Activated CD4-positive, alpha-beta memory T cell treated with anti-CD3 and anti-CD28 coated beads for 36 hours (primary cell): ENCODE measurements at places on chromosomes 13 and 19. TPM values are rescaled to one million over a fixed set of nuclear protein-coding genes. Genes with fewer than 3 reads are reported as not detected.
A peak's percentile ranks its signal among the peaks of the same experiment; 100 is the strongest.

COL4A1 gene
- total RNA-seq, result not detected

GRCh38 chr13:113801289-113801961 is 42.4 kb downstream of the TMEM255B start:
- H3K27ac ChIP-seq, result no peak overlapping the region
- no peaks in the 10 kb centered on the region for H3K36me3 ChIP-seq
- no peak for DNase-seq
- no peak overlapping the region for H3K4me3 ChIP-seq
- H3K4me1 ChIP-seq, result no peaks in the 10 kb centered on the region
- no peaks in the 10 kb centered on the region for H3K27me3 ChIP-seq

DNA sequence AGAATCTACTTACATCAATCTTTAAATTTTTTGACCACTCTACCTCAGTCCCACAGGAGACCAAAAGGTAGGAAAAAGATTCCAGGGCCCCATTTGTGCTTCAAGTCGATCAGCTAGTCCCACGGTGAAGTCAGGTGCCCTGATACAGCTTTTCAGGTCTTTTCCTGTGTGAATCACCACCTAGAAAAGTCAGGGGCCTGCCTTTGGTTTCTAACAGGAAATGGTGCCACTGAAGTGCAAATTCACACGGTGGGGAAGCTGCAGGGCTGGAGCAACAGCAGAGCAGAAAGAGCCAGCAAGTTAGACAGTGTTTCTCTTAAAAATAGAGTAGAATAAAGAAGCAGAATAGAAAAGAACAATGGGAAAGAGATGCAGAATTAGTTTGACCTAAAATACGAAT is 107.5 kb downstream of the KLF12 start:
- peak overlapping the region; percentile 71 for H3K27ac ChIP-seq
- H3K36me3 ChIP-seq, result peaks cover 23% of the 10 kb centered on the region
- DNase-seq, result peak; percentile 79
- H3K4me1 ChIP-seq, result peaks cover 78% of the 10 kb centered on the region
- H3K27me3 ChIP-seq, result no peaks in the 10 kb centered on the region

DNA sequence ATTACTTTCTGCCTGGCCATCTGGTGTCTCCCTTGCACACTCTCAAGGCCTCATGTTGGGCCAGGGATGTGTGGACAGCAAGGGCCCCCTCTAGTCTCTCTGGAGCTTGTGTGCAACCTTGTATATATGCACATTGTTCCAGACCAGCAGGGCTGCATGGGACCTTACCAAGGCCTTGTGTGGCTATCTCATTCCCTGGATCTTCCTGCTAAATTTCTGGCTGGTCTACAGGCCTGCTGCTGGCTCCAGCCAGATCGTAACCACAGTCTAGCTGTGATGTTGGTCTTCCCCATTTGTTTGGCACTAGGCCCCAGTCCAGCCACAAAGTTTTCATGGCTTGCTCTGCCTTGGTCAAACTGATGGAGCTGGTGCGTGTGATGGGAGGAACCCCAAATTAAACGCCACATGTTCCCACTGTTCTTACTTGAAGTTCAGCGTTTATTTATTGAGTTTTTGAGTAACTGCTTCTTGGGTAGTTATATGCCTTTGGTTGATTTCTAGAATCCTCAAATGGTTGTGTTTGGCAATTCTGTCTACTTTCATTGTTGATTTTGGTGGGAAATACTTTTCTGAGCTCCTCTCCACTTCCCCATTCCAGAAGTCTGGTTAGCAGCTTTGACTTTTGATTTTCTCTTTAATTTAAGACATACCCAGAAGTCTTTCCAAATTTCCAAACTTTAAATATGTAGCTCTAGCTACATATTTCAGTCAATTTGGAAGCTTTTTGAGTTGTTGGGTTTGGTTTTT is 56.4 kb downstream of the SIPA1L3 start:
- no peaks in the 10 kb centered on the region for H3K27me3 ChIP-seq
- H3K36me3 ChIP-seq, result peaks cover 11% of the 10 kb centered on the region
- H3K4me3 ChIP-seq, result no peak overlapping the region
- no peak overlapping the region for H3K27ac ChIP-seq
- no peak for DNase-seq

- no peak overlapping the region for H3K4me3 ChIP-seq
- H3K27me3 ChIP-seq, result no peaks in the 10 kb centered on the region
- peak; percentile 54 for DNase-seq
- peaks cover 62% of the 10 kb centered on the region for H3K4me1 ChIP-seq
- peaks cover 8% of the 10 kb centered on the region for H3K36me3 ChIP-seq
Measured at GRCh38 chr19:19480688-19481087, 34.7 kb downstream of the TSSK6 start.

DNA sequence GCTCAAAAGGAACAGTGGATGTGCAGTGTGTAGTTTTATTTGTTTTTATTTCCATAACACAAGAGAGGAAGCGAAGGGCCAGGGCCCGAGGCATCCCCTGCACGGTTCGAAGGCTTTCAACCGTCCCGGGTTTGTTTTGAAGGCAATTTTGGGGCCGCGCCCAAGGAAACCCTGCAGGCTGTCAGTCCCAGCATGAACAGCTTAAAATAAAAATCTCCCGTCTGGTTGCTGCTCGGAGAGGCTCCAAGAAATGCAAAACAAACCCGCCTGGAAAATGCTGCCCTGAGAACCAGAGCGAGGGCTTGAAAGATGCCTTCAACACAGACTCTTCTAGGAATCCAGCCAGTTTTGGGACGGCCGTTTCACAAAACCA is 16.0 kb downstream of the LSM4 start:
- DNase-seq, result no peak
- no peaks in the 10 kb centered on the region for H3K27me3 ChIP-seq
- peak overlapping the region; percentile 99 for H3K27ac ChIP-seq
- peak overlapping the region; percentile 96 for H3K4me3 ChIP-seq

DNA sequence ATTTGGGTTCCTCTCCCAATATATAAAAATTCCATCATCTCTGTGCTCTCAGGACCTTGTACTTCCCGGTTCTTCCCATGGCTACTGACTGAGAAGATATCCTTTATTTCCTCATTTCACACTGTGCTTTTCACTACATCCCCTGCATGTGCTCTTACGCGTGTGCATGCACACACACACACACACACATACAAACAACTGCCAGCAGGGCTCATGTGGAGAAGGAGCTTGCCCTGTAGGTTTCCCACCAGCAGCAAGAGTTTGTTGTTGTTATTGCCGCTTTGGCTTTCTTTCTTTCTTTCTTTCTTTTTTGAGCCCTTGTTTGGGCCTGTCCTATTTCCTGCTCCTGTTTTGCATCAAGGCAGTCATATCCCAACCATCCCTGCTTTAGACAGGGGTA is 43.6 kb downstream of the TEX26 start:
- H3K4me1 ChIP-seq, result no peaks in the 10 kb centered on the region
- peaks cover 10% of the 10 kb centered on the region for H3K27me3 ChIP-seq
- no peak for DNase-seq
- no peak overlapping the region for H3K4me3 ChIP-seq
- no peak overlapping the region for H3K27ac ChIP-seq

C13orf46 gene
- total RNA-seq, result 1.5 TPM

- H3K27ac ChIP-seq, result no peak overlapping the region
- no peaks in the 10 kb centered on the region for H3K27me3 ChIP-seq
- no peak for DNase-seq
- H3K36me3 ChIP-seq, result peaks cover 62% of the 10 kb centered on the region
Measured at GRCh38 chr19:46692918-46693722, 23.8 kb downstream of the PRKD2 start.

DNA sequence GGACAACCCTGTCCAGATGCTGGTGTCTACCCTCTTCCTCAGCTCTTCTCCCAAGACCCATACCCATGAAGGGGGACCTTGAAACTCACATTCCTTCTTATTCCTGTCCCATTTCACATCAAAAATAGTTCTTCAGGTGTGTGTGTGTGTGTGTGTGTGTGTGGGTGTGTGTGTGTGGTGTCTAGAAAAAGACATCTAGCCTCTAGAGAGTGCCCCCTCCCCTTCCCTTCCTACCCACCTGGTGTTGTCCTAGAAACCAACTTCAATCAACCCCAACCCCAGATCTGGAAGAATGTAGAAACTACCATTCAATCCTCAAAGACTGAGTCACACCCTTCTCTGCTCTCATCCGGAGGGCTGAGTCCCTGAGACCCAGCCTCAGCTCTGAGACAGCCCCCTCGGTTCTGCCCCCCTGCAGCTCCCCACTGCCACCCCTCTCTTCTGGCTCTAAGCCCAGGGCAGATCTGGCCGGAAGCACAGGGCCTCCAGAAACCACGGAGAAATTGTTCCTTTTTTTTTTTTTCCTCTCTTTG is 3.5 kb downstream of the KCNN4 start:
- H3K4me3 ChIP-seq, result peak overlapping the region; percentile 80
- peaks cover 57% of the 10 kb centered on the region for H3K4me1 ChIP-seq

FPR1 gene
- not detected for total RNA-seq

GRCh38 chr13:38262211-38262610 is 87.4 kb upstream of the UFM1 start:
- no peaks in the 10 kb centered on the region for H3K4me1 ChIP-seq
- H3K27ac ChIP-seq, result no peak overlapping the region
- H3K4me3 ChIP-seq, result no peak overlapping the region

DNA sequence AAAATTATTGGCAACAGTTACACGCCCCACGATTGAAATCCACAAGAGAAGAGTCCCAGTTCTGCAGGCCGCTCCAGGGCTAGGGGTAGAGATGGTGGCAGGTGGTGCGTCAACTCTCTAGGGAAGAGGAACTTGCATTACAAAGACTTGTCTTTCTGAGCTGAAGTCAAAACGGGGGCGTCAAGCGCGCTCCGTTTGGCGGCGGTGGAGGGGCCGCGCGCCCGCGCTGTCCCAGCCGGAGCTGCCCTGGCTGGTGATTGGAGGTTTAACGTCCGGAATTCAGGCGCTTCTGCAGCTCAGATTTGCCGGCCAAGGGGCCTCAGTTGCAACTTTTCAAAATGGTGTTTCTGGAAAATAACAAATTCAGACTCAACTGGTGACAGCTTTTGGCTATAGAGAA is 38.9 kb downstream of the SOX1 start:
- no peak overlapping the region for H3K4me3 ChIP-seq
- no peaks in the 10 kb centered on the region for H3K36me3 ChIP-seq
- no peaks in the 10 kb centered on the region for H3K4me1 ChIP-seq
- H3K27ac ChIP-seq, result no peak overlapping the region
- DNase-seq, result no peak

OPA3 gene
- 10.8 TPM for total RNA-seq

KLK1 gene
- total RNA-seq, result 0.73 TPM

DNA sequence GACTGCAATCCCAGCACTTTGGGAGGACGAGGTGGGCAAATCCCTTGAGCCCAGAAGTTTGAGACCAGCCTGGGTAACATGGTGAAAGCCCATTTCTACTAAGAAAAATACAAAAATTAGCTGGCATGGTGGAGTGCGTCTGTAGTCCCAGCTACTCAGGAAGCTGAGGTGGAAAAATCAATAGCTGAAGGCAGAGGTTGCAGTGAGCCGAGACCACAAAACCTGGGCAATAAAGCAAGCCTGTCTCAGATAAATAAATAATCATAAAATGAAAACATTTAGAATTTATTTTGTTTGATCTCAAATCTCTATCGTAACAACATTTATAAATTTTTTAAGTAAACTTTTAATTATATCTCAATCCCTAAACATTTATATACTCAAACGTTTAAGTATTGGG is 36.6 kb downstream of the USP12 start:
- peaks cover 6% of the 10 kb centered on the region for H3K36me3 ChIP-seq
- H3K4me3 ChIP-seq, result no peak overlapping the region
- H3K27me3 ChIP-seq, result no peaks in the 10 kb centered on the region
- peaks cover 76% of the 10 kb centered on the region for H3K4me1 ChIP-seq
- no peak overlapping the region for H3K27ac ChIP-seq

GRCh38 chr13:26257049-26257448 is 3.1 kb downstream of the CDK8 start:
- DNase-seq, result no peak
- no peak overlapping the region for H3K4me3 ChIP-seq
- no peak overlapping the region for H3K27ac ChIP-seq
- H3K4me1 ChIP-seq, result peaks cover 37% of the 10 kb centered on the region
- H3K27me3 ChIP-seq, result no peaks in the 10 kb centered on the region

DNA sequence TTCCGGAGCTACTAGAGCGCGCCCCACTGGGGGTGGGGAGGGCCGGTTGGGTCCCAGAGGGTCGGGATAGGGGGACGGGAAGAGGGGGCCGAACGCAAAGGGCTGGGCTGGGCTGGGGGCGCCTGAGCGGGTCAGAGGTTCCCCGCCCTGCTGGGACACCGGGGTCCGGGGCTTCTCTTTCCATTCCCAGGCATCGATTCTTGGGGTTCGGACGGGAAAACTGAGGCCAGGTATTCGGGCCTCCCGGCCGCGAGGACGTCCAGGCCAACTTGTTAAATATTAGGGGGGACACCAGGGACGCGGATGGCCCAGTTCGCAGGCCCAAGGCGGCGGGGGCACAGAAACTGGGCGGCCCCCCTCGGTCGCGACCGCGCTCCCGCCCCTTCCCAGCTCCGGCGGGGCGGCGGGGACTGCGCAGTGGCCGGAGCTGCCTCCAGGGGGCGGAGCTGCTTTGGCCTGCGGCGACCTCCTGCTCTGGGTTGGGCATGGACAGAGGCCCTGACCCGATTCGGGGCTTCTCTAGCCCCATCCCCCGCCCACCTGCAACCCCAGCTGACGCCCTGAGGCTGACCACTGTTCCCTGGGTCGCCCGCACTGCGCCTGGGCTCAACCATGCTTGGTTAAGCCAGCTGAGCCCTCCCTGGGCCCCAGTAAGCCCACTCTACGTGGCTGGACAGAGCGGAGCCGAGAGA is 1.2 kb upstream of the KLF16 start:
- H3K36me3 ChIP-seq, result no peaks in the 10 kb centered on the region
- H3K4me3 ChIP-seq, result peak overlapping the region; percentile 75
- H3K27ac ChIP-seq, result peak overlapping the region; percentile 80
- peak; percentile 78 for DNase-seq
- H3K27me3 ChIP-seq, result no peaks in the 10 kb centered on the region

DNA sequence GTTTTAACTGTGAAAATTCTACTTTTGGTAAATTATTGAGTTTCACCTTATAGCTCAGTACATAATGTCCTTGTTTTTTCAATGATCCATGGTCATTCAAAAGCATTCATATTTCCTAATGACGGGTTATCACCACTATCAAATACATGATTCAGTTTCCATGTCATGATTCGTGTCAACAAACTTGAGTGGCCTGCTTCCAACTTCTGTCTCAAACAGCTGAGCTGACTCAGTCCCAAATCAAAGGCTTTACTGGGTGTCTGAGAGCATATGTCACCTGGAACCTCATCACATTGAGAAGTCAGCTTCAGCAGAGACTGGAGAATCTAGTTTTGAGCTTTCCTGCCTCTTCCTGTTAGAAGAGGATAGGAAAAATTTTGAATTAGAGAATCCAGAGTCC is 40.3 kb upstream of the SGCG start:
- no peaks in the 10 kb centered on the region for H3K4me1 ChIP-seq
- DNase-seq, result no peak
- no peaks in the 10 kb centered on the region for H3K27me3 ChIP-seq

DNA sequence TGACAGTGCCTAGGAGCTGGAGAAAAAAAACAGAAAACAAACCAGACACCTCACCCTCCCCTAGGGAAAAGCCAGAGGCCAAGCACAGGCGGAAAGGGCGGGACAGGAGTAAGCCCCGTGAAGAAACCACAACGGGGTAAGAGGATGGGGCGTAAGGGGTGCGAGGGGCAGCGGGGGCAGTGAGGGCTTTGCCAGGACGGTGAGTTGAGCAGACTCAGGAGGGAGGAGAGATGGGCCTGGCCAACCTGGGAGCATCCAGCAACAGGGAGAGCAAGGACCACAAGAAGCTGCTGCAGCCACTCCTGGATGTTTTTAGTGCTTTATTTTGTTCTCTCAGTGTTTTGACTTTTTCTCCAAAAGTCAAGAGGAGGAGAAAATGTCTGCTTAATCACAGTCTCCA is 114.1 kb upstream of the SOX1 start:
- H3K27me3 ChIP-seq, result peaks cover 3% of the 10 kb centered on the region
- no peaks in the 10 kb centered on the region for H3K36me3 ChIP-seq
- H3K27ac ChIP-seq, result no peak overlapping the region
- no peak for DNase-seq

GRCh38 chr19:34351382-34351826 is 13.6 kb upstream of the GPI start:
- peak overlapping the region; percentile 37 for H3K4me3 ChIP-seq
- peaks cover 19% of the 10 kb centered on the region for H3K4me1 ChIP-seq
- DNase-seq, result peak; percentile 38
- no peaks in the 10 kb centered on the region for H3K27me3 ChIP-seq
- H3K36me3 ChIP-seq, result peaks cover 5% of the 10 kb centered on the region
